Tibial nerve (tissue), 4 donors: ENCODE measurements at places on chromosomes 2 and 18. TPM values are rescaled to one million over a fixed set of nuclear protein-coding genes. Genes with fewer than 3 reads are reported as not detected.

- no peak overlapping the region for H3K4me3 ChIP-seq
- H3K27me3 ChIP-seq = no peaks in the 10 kb centered on the region
- no peaks in the 10 kb centered on the region for H3K36me3 ChIP-seq
These were observed 44.0 kb downstream of the CCDC85A start for GRCh38 chr2:56227811-56228210.

DNA sequence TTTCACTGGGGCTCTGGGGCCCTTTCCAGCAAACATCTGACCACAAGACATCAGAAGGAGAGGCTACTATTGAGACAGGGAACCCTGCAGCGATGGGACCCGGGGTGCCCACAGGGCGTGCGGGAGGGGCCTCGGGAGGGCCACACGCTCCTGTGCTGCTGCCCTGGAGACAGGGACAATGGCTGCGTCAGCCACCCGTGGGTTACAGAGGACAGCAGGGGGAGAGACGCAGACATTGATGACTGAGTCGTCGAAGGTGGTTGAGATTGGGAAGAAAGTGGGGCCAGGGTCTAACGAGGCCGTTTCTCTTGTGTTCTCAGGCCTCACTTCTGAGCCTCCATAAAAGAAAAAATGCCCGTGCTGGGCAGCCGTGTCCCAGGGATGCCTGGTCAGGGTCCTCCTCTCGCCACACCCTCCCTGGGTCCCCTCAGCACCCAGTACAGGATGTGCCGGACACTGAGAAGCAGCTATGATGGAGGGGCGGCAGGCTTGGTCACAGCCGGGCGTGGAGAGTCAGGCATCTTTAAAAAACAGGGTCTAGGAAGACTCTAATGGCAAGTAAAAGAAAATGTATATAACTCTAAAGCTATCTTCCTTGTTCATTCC, 73.9 kb downstream of the NDUFA10 start:
- H3K27ac ChIP-seq = no peak overlapping the region
- H3K27me3 ChIP-seq = no peaks in the 10 kb centered on the region
- no peak for DNase-seq
- peaks cover 42% of the 10 kb centered on the region for H3K36me3 ChIP-seq
- no peaks in the 10 kb centered on the region for H3K4me1 ChIP-seq
- H3K4me3 ChIP-seq = no peak overlapping the region

- DNase-seq = no peak
- no peaks in the 10 kb centered on the region for H3K36me3 ChIP-seq
- no peak overlapping the region for H3K27ac ChIP-seq
- no peak overlapping the region for H3K4me3 ChIP-seq
These were observed 118.5 kb downstream of the MYCN start for GRCh38 chr2:16058747-16059358.

GRCh38 chr2:226678422-226678821, 121.2 kb downstream of the IRS1 start:
- no peak overlapping the region for H3K27ac ChIP-seq
- no peak overlapping the region for H3K4me3 ChIP-seq
- DNase-seq = no peak
- H3K4me1 ChIP-seq = no peaks in the 10 kb centered on the region
- H3K27me3 ChIP-seq = no peaks in the 10 kb centered on the region

- H3K27ac ChIP-seq = no peak overlapping the region
- no peaks in the 10 kb centered on the region for H3K27me3 ChIP-seq
- no peaks in the 10 kb centered on the region for H3K36me3 ChIP-seq
- no peaks in the 10 kb centered on the region for H3K4me1 ChIP-seq
- DNase-seq = no peak
- no peak overlapping the region for H3K4me3 ChIP-seq
These were observed 280.4 kb upstream of the SESTD1 start for GRCh38 chr2:179545024-179545423.

DNA sequence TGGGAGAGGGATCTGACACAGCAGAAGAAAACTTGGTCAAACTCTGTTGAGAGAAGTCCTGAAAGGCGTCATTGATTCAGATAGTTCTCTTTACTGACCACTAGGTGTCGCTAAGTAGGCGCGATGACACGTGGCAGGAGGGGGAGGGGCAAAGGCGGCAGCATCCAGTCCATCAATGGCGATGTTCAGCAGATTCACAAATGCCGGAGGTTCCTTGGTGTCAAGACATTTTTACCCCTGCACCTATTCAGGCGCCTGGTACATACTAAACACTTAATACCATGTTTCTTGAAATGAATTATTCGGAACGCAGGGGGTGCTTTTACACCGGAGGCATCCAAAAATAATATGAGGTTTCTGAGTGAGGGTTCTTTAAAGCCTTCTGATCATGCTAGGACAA, 3.0 kb upstream of the PLEK start:
- H3K4me3 ChIP-seq = no peak overlapping the region
- no peaks in the 10 kb centered on the region for H3K27me3 ChIP-seq
- peak; percentile 71 for DNase-seq
- H3K4me1 ChIP-seq = no peaks in the 10 kb centered on the region
- H3K36me3 ChIP-seq = no peaks in the 10 kb centered on the region
- no peak overlapping the region for H3K27ac ChIP-seq

DNA sequence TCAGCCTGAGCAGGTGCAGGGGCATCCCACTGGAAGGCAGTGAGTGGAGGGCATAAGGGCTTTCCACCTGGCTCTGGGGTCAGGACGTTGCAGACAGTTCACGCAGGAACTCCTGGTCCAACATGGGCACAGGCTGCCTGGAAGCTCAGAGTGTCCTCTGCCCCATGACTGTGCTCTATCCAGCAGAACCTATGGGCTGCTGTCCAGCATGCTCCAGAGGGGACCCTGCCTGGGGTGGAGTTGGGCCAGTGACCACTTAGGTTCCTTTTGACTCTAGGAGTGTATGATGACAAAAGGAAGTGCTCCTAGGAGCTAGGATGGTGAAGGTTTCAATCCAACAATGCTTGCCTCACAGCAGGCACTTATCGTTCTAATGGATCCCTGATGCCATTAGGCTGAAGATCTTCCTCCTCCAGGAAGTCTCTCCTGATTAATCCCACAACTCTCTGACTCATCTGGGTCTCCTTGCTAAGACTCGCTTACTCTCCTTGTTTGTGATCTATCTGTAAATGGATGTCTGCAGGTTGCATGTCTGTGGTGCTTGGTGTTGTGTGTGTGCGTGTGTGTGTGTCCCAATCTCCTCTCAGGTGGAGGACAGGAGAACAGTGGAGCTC, 224.0 kb downstream of the CELF4 start:
- no peaks in the 10 kb centered on the region for H3K36me3 ChIP-seq
- DNase-seq = no peak
- H3K4me3 ChIP-seq = no peak overlapping the region
- H3K27me3 ChIP-seq = no peaks in the 10 kb centered on the region
- no peak overlapping the region for H3K27ac ChIP-seq

DNA sequence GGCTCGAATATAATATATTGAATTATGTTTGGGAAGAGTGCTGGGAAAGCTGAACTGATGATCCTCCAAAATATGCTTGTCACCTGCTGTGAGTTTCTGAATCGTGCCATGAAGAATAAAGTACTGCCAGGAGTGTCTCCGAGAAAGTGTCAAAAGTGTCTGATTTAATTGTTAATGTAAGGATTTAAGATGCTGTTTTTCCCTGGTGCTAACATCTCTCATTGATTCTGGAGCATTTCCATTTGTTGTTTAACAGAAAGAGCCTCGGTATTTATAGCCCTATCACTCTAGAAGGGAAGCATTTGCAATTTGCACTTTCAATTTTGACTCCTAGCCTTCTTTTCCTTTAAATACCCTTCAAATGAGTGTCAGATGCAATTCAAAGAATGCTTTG, 342.2 kb downstream of the RND3 start:
- no peak for DNase-seq
- H3K4me1 ChIP-seq = no peaks in the 10 kb centered on the region

GRCh38 chr2:108534584-108535356, 500 bp downstream of the LIMS1 start:
- peak overlapping the region; percentile 83 for H3K4me3 ChIP-seq
- H3K27ac ChIP-seq = peak overlapping the region; percentile 84
- no peak for DNase-seq
- H3K36me3 ChIP-seq = no peaks in the 10 kb centered on the region
- peaks cover 2% of the 10 kb centered on the region for H3K27me3 ChIP-seq

DNA sequence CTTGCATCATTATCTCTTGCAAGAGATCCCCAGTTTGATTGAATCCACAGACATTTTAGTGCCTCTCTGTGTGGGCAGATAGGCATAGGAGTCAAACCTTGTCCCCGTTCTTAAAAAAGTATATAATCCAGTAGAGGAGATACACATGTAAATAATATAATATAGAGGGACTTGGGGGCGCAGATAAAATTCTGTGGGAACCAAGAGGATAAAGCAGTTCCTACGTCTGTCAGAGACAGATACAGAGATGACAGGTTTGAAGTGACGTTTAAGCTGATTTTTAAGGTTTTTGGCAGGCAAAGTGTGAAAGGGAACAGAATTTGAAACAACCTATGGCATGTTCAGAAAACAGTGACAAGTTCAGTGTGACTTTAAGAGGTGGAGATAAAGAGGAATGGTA, 63.1 kb downstream of the CAB39 start:
- no peaks in the 10 kb centered on the region for H3K27me3 ChIP-seq
- H3K4me3 ChIP-seq = no peak overlapping the region
- H3K36me3 ChIP-seq = no peaks in the 10 kb centered on the region

GRCh38 chr2:202327858-202328257, 48.3 kb upstream of the BMPR2 start:
- no peak for DNase-seq
- H3K4me3 ChIP-seq = no peak overlapping the region
- no peak overlapping the region for H3K27ac ChIP-seq
- H3K4me1 ChIP-seq = no peaks in the 10 kb centered on the region
- H3K36me3 ChIP-seq = no peaks in the 10 kb centered on the region

GRCh38 chr2:8453904-8454302, 228.0 kb upstream of the ID2 start:
- peaks cover 17% of the 10 kb centered on the region for H3K27me3 ChIP-seq
- no peak for DNase-seq
- H3K4me3 ChIP-seq = no peak overlapping the region
- H3K4me1 ChIP-seq = peaks cover 9% of the 10 kb centered on the region

GRCh38 chr2:189425676-189426075, 15.6 kb upstream of the WDR75 start:
- no peaks in the 10 kb centered on the region for H3K36me3 ChIP-seq
- no peaks in the 10 kb centered on the region for H3K4me1 ChIP-seq
- no peak for DNase-seq
- H3K27me3 ChIP-seq = no peaks in the 10 kb centered on the region
- H3K27ac ChIP-seq = no peak overlapping the region

- no peak for DNase-seq
- no peaks in the 10 kb centered on the region for H3K36me3 ChIP-seq
- no peak overlapping the region for H3K4me3 ChIP-seq
These were observed 35.6 kb downstream of the COL5A2 start for GRCh38 chr2:189143925-189144324.

- no peak for DNase-seq
- H3K4me1 ChIP-seq = no peaks in the 10 kb centered on the region
These were observed 24.1 kb downstream of the EIF2AK3 start for GRCh38 chr2:88603146-88603545.

DNA sequence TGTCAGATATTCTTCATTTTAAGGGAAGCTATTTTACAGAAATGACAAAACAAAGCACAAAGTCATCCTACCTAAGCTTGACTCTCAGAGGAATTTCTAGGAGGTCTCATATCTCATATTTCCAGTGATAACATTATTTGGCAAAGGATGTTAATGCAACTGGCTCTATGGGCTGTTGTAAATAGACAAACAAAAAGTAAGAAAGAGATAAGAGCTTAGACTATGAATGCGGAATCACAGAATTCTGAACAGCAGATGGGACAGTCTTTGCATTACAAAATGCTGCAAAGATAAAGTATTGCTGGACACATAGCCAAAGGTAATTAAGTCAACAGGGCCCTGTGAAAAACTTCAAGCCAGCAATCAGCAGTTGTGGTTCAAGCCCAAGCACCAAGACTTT, 23.9 kb downstream of the PIAS2 start:
- no peaks in the 10 kb centered on the region for H3K36me3 ChIP-seq
- H3K27ac ChIP-seq = no peak overlapping the region
- H3K4me3 ChIP-seq = no peak overlapping the region
- no peaks in the 10 kb centered on the region for H3K4me1 ChIP-seq
- H3K27me3 ChIP-seq = no peaks in the 10 kb centered on the region
- DNase-seq = no peak

DNA sequence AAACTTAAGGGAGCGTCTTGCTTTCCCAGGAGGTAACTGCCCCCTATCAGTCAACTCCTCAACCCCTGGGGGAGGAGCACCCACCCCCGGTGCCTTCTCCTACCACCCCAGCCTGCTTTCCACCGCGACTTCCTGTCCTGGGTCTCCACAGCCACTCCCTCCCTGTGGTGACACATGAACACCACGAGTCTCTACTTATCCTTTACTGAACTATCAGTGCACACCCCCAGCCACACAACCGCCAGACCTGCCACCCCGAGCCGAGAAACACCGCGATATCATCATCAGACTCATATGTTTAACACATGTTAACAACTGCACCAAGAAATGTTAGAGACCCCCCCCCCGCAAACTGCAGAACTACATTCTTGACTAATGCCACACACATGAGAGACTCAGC, 43.3 kb downstream of the LONRF2 start:
- no peaks in the 10 kb centered on the region for H3K27me3 ChIP-seq
- H3K4me1 ChIP-seq = no peaks in the 10 kb centered on the region
- no peaks in the 10 kb centered on the region for H3K36me3 ChIP-seq
- H3K27ac ChIP-seq = no peak overlapping the region

DNA sequence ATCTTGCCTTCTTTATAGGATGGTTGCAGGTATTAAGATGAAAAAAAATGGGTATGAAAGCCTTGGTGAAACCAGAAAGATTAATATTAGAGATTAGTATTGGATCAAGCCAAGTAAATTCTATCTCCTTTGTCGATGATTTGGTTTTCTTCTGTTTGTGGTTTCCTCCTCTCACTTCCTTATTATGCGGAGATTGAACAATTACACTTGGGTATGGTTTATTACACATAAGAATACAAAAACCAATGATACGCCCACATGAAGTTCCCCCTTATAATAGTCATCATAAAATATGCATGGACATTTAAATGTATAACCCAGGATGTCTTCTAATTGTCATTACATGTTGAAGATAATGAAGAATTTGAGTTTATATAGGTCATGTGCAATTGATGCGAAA, 4.9 kb downstream of the LTBP1 start:
- H3K27ac ChIP-seq = no peak overlapping the region
- no peak for DNase-seq
- no peaks in the 10 kb centered on the region for H3K36me3 ChIP-seq

TCF23 gene
- not detected for total RNA-seq

RAB27B gene
- not detected for total RNA-seq

COL6A3 gene
- 262 TPM for total RNA-seq

HOXD9 gene
- 3.1 TPM for total RNA-seq

HOXD13 gene
- 0.21 TPM for total RNA-seq

REG3G gene
- total RNA-seq = not detected

RPRD1A gene
- total RNA-seq = 75.9 TPM

STARD6 gene
- total RNA-seq = not detected

LYG1 gene
- total RNA-seq = 0.66 TPM

ARHGAP28 gene
- 3.6 TPM for total RNA-seq

FAM237A gene
- not detected for total RNA-seq

ANKRD36C gene
- total RNA-seq = 69.3 TPM

APLF gene
- total RNA-seq = 10.8 TPM

ASXL3 gene
- 6.5 TPM for total RNA-seq

POU3F3 gene
- total RNA-seq = not detected

PTPN4 gene
- 45.2 TPM for total RNA-seq

CNDP2 gene
- total RNA-seq = 84.9 TPM

XDH gene
- not detected for total RNA-seq

TANC1 gene
- 50.2 TPM for total RNA-seq

ACOXL gene
- total RNA-seq = not detected

B4GALT6 gene
- total RNA-seq = 0.98 TPM
